ENCODE measurements at places on chromosomes 1 and 21.

DNA sequence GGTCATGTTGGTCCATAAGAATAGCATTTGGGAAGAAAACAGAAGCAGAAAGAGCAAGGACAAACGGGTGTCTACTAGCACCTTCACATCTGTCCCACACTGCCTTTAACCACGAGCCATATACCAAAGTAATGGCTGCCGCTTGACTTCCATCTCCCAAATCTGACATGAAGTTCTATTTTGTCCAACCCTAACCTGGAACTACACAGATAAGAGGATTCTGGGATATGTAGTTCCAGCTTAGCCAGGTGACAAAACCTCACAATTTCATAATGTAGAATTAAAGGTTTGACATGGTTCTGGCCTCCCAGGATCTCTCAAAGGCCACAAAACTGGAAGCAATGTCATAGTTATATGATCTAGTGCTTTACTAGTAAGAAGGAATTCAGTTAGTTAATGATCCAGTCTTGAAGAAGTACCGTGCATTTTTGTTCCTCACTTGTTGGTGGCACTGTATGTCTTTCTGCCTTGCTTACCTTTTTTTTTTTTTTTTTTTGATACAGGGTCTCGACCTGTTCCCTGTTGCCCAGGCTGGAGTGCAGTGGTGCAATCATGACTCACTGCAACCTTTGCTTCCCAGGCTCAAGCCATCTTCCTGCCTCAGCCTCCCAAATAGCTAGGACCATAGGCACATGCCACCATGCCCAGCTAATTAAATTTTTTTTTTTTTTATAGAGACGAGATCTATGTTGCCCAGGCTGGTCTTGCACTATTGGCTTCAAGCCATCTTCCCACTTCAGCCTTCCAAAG, 17.5 kb downstream of the PTGFRN start:
- DNase-seq: no peak

DNA sequence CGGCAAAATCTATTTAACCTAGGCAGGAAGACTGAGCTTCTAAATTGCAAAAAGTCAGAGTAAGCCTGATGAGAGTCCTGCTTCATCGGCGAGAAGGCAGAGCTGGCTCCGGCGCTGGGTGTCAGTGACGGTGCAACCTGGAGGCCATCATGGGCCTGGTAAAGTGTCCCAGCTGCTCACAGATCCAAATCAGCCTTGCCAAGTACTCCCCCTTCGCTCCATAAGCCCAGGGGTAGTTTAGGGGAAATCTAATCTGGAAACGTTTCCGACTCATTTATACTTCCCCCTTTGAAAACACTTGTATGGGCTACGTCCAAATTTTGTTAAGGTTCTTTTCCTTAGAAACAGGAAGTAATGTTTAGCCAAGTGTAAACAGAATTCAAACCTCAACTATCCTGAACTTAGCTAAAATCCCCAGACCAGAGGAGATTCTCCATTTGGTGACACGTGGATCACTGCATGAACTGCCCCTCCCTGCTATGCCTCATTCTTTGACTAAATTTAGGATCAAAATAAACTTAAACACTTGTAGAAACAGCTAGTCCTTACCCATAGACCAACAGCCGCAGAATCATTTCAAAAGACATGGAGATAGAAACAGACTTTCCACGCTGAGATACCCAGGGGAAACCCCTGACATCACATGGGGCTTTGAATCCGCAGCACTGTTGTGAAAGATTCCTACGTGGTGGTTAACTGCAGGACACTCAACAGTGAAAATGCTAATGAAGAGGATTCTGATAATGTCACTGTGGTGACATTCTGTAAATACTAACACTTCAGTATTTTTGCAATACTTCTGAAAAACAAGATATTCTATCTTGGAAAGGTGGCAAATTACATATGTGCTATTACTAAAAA, 172.7 kb downstream of the TGFBR3 start:
- no peak for DNase-seq

- no peak for DNase-seq
Measured at GRCh38 chr1:219226196-219226595, 52.5 kb downstream of the LYPLAL1 start.

GRCh38 chr1:85273397-85273796, 3.0 kb downstream of the BCL10 start:
- DNase-seq: no peak

DNA sequence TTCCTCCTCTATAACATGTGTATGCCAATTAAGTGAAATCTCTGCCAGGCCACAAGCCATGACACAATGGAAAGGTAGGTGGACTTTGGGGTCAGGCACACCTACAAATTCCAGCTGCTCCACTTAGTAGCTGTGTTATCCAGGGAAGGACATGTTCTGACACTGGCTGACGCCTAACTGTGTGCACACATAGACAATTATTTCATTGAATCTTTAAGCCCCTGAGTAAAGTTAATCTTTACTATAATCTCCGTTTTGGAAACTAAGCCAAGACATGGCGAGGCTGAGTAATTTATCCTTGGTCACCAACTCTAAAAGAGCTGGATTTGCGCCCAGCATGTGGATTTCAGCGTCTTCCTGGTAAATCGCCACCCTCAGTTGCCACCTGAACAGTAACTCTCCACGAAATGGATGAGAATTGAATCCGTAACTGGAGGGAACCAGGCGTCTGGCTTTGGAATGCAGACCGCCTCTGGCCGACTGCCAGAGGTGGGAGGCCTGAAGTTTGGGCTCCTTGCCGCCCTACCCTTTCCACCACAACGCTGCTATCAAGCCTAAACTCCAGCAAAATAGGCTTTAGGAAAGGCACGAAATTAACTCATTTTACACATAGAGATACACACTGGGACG, 888 bp upstream of the SNRPE start:
- no peak for DNase-seq

- DNase-seq: no peak
Measured at GRCh38 chr21:17911628-17912027, 92.5 kb upstream of the C21orf91 start.

- DNase-seq: no peak
Measured at GRCh38 chr1:205986861-205987260, 16.3 kb downstream of the RAB7B start.

- no peak for DNase-seq
Measured at GRCh38 chr1:119285482-119285881, 83.1 kb upstream of the HAO2 start.

GRCh38 chr1:201659572-201659971, 120.6 kb downstream of the NAV1 start:
- no peak for DNase-seq

DNA sequence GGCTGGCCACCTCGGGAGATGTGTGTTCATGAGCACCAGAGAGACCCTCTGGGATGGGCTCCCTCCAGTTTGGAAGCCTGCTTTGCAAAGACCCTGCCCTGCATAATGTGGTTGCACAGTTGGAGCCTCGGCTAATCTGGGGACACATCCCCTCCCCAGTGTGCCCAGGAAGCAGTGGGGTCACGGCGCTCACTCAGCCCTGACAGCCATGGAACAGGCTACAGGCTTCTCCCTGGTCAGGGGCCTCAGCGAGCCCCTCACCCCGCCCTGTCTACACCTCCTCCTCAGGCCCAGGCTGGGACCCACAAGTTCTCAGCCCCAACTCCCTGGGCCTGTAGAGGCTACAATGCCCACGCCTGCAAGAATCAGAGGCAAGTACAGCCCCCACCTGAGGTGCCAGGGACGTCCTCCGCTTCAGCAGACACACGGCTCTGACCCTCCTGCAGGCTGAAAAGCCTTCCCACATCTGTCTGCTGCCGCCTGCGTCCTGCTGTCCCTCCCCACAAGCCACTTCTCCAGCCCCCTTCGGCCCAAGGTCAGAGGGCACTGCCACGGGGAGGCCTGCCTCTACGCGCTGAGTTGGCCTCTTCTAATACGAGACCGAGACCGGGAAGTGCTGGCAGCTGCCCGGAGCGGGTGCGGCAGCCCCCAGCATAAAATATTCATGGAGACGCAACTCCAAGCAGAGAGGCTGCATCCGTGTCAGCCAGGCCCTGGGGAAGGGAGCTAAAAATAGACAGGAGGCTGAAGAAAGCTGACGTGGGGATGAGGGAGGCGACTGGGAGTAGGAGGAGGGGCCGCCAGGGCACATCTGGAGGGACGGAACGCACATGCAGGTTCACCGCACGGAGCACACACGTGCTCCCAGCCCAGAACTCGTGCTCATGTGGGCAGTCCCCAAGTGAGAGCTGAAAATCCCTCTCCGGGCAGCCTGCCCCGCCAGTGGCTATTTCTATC, 15.2 kb upstream of the GPR153 start:
- DNase-seq: no peak

DNA sequence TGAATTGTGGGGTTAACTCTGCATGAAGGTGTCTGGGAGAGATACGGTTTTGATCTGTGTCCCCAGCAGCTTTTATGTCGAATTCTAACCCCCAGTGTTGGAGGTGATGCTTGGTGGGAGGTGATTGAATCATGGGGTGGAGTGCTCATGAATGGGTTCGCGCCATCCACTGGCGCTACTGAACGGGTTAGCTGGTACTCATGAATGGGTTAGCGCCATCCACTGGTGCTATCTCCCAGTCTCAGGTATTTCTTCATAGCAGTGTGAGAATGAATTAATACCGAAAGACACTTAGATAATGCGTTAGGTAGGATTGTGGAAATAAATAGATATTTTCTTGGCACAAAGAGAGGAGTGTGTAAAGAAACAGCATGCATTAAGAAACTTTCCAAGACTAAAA, 32.9 kb upstream of the CLDN8 start:
- DNase-seq: no peak

DNA sequence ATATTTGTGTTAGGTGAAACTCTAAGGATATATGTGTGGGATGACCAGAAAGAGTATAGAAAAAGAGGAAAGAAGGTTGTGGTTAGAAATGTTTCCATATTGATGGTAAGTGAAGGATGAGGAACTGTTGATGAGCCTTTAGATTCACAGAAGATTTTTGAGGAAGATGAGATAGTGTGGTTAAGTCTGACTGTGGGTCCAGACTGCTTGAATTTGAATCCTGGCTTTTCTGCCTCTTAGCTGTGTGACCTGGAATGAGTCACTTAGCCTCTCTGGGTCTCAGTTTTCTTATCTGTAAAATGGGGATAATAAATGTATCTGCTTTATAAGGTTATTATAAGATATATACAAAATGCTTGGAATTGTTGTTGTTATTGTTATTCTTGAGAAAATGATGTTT, 27.5 kb downstream of the RGL1 start:
- DNase-seq: no peak

DNA sequence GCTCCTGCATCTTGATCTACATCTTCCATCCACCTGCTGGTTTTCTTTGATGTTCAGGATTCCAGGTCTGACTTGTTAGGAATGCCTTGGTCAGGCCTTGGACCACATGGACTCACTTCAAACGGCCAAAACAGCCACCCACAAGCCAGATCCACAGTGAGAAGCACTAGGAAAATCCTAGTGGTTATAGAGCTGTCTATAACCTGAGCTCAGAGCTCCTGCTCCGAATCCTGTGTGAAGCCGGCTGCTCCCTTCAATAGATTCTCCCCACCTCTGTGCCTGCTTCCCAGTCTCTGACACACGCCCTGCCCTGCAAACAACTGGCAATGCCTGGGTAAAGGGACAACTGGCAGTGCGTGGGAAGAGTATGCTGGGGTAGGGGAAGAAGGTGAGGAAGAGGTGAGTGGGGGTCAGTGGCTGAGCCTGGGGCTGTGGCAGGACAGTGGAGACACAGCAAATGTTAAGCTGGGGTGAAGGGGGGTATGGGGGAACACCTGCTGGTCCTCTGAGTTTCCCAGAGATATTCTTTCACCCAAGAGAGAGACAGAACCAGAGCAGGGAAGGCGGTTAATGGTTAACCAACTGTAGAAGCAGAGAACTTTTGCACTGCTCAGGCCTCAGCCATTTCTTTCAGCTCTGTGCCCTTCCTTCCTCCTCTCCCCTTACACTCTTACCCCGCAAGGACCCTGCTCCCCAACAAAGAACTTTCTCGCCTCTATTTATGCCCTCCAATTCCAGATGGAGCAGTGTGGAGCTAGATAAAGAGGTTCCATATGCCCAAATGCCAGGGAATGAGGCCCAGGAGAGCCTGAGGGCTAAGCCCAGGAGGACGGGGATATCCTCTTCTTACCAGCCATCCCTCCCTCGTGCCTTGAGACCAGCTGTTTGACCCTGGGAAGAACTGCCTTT, 4.5 kb downstream of the PLXNA2 start:
- no peak for DNase-seq

DNA sequence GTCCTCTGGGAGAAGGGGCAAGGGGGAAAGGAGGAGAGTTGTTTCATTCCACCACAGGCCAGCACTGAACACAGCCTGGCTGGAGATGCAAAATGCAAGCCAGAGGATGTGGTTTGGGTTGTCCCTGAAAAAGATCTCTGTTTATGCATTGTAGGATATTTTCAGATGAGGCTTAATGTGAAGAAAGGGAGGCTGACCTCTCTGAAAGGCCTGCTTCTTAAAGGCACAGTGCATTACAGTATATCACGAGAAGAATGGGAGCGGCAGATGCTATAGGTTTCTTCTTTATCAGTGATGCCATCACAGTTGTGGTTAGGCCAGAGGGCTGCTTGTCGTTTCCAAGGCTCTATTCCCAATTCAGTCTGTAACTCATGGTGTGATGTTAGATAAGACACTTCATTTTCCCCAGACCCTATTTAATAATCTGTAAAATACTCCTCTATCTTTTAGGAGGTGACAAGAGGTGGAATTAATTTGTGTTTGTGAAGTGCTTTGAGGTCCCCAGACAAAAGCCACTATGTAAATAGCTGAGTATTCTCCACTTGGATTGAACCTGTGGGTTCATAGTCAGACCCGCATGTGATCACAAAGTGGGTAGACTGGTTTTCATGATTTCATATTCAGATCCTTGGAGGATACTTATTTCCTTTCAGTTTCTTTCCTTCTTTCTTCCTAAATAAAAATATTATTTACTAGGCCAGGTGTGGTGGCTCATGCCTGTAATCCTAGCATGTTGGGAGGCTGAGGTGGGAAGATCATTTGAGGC, 76.5 kb upstream of the WDR26 start:
- DNase-seq: no peak

DNA sequence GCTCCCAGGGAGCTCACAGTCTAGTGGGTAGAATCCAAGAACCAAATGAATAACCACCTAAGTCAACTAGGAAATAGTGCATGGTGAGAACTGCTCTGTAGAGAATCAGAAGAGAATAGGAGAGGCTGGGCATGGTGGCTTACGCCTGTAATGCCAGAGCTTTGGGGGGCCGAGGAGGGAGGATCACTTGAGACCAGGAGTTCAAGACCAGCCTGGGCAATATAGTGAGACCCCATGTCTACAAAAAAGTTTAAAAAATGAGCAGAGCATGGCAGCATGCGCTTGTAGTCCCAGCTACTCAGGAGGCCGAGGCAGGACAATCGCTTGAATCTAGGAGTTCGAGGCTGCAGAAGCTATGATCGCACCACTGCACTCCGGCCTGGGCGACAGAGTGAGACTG, 122.3 kb upstream of the IRF2BP2 start:
- no peak for DNase-seq

DNA sequence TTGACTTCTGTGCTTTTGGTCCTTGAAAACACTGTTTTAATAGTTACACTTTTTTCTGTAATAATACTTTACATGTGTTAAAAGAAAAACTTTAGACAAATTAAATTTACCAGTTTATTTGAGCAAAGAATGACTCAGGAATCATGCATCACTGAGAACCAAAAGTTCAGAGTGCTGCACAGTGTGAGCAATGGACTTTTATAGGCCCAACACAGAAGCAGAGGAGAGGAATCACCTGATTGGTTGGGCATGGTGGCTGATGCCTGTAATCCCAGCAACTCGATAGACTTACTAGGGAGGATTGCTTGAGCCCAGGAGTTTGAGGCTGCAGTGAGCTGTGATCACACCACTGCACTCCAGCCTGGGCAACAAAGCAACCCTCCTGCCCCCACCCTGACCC, 29.3 kb downstream of the ZNF648 start:
- no peak for DNase-seq

GRCh38 chr1:240468656-240469055, 143.3 kb downstream of the GREM2 start:
- DNase-seq: no peak

All from activated naive CD4-positive, alpha-beta T cell treated with anti-CD3 and anti-CD28 coated beads, Interleukin-2, amount 50 U/mL, for 16 hours (primary cell).